ENCODE measurements at places on chromosomes 5 and 9.

DNA sequence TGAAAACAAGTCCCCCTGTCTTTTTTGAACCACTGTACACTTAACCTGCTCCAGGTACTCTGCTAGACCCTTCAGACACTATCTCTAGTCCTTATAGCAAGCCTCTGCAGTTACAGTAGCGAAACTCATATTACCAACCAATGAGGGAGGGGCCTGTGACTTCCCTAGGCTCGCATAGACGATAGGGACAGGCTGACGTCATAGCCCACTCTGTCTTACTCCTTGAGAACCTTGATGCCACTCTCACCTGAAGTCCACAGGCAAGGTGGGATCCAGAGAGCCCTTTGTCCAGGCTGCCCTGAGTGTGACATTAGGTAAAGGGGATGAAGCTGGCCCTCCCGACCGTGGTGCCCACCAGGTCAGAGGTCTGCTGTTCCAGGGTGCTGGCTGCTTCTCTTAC is 65.3 kb downstream of the ACTBL2 start:
- no peak for DNase-seq

GRCh38 chr9:99486684-99487083 is 264.6 kb downstream of the SEC61B start:
- no peak for DNase-seq

DNA sequence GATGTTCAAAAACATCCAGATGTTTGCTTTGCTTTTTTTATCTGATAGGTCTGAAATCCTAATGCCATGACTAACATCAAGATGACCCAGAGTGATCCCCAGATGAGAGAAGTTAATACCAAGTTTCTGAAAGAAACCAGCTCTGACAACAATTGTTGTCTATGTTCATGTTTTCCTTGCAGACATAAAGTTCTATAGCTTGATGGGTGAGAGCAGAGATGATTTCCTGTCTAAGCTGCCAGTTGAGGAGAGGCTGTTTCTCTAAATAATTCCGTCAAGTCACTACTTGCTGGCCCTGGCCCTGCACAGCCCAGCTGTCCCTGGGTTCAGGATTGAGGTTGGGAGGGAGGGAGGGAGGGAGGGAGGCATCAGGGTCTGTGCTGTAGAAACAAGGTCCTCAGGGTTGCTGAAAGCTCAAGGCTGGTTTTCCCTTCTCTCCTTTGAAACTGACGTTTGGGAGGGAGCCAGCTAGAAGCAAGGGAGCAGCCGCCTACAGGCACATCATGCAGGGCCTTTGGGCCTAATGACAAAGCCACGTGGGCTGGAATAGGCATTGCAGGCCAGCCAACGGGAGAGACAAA is 3.9 kb downstream of the SPARC start:
- DNase-seq = no peak

GRCh38 chr5:160930406-160930805 is 78.4 kb upstream of the ATP10B start:
- no peak for DNase-seq

- no peak for DNase-seq
Observed at GRCh38 chr5:158304607-158305006, 445.7 kb upstream of the CLINT1 start.

GRCh38 chr5:91296674-91297143 is 86.4 kb downstream of the ARRDC3 start:
- no peak for DNase-seq

DNA sequence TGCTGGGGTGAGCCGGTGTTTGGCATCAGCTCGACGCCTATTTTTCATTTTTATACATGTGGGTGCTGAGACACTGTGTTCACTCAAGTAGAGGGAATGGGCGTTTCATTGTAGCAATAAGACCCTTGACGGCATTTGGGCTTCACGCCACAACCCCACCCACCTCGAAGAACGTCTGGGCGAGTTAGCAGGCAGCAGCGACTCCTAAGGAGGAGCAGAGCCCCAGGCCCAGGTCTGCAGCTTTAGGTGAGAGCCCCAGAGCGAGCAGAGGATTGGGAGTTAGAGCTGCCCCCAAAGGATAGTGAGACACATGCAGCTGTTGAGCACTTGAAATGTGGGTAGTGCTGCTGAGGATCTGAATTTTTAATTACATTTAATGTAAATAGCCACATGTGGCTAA is 1.6 kb upstream of the ZFP62 start:
- no peak for DNase-seq

DNA sequence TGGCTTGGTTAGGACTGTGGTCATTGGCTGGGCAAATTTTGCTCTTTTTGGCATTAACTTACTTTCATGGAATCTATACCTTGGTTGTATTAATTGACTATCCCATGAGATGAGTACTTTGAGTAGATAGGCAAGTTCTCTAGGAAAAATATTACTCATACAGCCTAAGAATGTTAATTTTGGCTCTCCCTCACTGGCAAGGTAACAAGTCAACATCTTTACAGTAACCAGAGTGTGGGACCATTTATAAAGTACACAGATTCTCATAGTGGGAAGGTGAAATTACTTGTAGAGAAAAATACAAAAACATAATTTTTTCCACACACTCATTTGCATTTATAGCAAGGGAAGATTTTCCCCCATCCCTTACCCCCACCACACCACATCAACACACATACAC is 154.6 kb upstream of the ZNF608 start:
- no peak for DNase-seq

- DNase-seq = no peak
Observed at GRCh38 chr9:36093384-36093783, 43.1 kb upstream of the GLIPR2 start.

- no peak for DNase-seq
Observed at GRCh38 chr5:169607882-169608281, 24.3 kb downstream of the SPDL1 start.

GRCh38 chr5:170511551-170512258 is 7.9 kb downstream of the KCNIP1 start:
- DNase-seq = no peak

GRCh38 chr5:21051945-21052344 is 1063.9 kb upstream of the CDH18 start:
- no peak for DNase-seq

GRCh38 chr9:108631496-108632285 is 224.1 kb downstream of the ACTL7B start:
- DNase-seq = no peak

DNA sequence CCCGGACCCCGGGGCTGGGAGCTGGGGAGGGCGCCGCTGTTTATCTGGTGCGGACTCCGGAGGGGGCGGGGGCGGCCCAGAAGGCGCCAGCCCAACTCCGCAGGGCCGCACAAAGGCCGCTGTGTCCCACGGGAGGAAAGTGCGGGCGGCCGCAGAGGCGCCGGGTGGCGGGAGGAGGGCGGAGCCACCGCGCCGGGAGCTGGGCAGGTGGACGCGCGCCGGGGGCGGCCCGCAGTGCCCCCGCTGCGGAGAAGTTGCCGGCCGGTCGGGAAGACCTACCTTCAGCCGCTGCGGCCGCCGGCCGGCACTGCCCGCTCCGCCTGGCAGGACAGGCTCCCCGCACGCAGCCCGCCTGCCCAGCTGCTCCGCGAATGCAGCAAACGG is 43.6 kb downstream of the NACC2 start:
- DNase-seq = no peak

GRCh38 chr5:78809444-78809843 is 160.9 kb upstream of the LHFPL2 start:
- DNase-seq = no peak

GRCh38 chr9:5922192-5922591 is 31.5 kb downstream of the MLANA start:
- DNase-seq = no peak

GRCh38 chr9:98092613-98092931 is 26.4 kb downstream of the TRIM14 start:
- peak; percentile 55 for DNase-seq

DNA sequence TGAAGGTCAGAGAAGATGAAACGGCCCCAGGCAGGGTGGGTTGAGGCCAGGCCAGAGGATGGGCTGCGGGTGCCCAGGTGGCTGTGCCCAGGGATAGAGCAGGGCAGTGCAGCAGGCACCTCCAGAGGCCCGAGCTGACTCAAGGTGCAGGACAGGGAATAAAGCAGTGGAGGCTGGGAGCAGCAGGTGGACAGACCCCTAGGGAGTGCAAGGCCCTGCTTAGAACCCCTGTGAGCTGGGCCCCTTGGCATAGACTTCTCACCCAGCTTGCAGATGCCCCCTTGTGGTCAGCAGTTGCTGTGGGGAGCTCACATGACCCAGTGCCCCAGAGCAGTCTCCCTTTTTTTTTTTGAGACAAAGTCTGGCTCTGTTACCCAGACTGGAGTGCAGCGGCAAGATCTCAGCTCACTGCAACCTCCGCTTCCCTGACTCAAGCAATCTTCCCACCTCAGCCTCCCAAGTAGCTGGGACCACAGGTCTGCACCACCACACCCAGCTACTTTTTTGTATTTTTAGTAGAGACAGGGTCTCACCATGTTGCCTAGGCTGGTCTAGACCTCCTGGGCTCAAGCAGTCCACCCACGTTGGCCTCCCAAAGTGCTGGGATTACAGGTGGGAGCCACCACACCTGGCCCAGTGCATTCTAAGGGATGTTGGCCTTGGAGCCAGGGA is 118.8 kb downstream of the WNK2 start:
- DNase-seq = peak; percentile 73

DNA sequence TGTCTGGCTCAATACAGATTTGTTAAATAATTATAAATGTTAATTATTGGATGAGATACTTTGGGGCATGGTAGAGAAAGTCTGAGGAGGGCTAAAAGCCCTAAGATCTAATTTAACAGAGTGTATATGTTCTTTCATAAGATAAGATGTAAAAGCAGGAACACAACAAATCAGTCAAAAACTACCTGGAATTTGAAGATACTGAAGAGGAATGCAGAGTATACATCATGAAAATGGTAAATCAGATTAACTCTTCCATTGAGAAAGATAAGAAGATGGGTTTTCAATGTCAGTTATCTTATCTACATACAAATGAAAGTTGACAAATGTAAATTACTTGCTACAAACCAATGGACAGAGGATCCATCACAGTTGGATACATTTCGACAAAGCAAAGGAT is 107.3 kb upstream of the NFIB start:
- DNase-seq = no peak

DNA sequence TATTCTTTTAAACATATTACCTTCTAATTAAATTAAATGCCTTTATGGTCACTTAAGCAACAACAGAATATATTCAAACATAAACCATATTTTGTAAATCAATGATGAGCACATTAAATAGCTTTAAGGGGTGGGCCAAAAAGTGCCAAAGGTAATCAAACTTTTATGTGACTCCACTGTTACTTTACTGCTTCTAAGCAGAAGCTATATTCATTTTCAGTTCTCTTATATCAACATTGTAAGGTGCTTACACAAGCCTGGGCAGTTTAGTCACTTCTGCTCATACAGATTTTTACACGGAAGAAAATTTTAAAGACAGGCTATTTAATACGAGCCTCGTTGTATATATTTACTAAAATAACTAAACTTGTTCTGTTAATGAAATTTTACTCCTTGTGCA is 29.9 kb downstream of the RFX3 start:
- DNase-seq = no peak

GRCh38 chr5:73312146-73312871 is 136.3 kb downstream of the FOXD1 start:
- DNase-seq = no peak

- DNase-seq = no peak
Observed at GRCh38 chr5:139383993-139384590, 995 bp upstream of the SLC23A1 start.

DNA sequence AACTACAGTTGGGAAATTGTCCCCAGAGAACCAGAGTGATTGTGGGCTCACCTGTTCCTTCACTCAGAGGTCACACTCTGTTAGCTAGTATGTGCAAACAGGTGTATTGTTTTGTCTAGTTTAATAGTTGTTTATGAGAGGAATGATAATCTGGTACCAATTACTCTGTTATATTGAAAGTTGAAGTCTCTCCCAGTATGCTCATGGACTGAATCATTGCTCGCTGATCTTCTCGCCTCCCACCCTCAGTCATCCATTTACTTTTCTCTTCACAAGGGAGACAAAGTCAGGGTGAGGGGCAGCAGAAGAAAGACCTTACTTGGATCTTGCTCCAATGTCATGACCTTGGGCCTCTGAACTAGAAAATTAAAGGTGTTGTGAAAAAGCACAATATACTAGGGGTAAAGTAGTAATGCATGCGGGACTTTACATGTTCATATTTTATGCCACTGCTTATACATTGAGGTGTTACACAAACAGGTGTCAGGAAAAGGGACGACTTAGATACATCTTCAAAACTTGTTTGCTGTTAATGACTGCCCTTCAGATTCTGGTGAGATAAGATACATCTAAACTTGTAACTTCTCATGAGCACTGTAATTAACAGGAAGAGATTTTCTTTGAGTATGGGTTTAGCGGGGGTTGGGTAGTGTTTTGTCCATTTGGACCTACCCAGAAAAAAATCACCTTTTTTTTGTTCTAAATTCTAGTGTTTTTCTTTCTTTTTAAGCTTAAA is 36.9 kb downstream of the LNPEP start:
- no peak for DNase-seq

DNA sequence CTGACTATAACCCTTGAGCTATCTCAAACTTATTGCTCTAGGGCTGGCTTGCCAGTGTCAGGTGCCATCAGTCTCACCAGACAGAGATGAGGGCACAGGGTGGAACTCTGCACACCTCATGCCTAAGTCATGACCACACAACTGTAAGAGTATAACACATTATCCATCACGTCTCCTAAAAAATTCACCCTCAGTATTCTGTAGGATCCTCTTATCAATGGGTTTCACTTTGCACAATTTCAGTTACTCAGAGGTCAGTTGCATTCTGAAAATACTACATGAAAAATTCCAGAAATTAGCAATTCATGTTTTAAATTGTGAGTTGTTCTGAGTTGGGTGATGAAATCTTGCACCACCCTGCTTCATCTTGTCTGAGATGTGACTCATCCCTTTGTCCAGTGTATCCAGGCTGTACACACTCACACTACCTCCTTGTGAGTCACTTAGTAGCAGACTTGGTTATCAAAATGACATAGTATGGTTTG is 690.9 kb upstream of the CDH18 start:
- no peak for DNase-seq

GRCh38 chr5:36478646-36479317 is 127.6 kb upstream of the SLC1A3 start:
- DNase-seq = no peak

DNA sequence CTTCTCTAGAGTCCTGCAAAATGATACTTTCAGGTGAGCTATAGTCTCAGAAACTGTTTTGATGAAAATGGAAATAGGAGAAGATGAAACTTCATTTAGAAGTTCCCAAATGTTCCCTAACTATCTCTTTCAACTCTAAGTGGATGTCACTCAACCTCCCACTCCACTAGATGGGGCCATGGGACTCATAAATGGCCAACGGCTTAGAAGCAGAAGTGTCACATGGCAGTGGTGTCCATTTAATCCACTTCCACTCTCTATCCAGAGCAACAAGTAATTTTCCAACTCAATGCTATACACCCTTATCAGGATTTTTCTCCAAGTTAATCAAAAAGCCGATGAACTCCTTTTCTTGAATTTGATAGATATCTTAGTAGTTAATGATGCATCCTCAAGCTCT is 295.7 kb downstream of the EDIL3 start:
- DNase-seq = no peak

DNA sequence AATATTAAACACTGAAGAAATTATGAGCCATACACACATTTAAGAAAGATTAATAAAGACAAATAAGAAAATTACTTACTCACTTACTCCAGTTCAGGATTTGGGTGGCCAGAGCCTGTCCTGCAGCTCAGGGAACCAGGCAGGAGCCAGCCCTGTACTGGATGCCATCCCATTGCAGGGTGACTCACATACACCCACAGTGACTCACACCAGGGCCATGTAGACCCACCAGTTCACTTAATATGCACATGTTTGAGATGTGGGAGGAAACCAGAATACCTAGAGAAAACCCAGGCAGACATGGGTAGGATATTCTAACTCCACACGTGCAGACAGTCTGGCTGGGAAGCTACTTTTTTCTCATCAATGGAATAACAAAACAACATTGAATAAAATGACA is 49.6 kb upstream of the ADRB2 start:
- DNase-seq = no peak

Data from CD8-positive, alpha-beta memory T cell (primary cell).